Mesenteric fat pad (tissue), 1 donor: ENCODE measurements at places on chromosomes 5 and 9.

GRCh38 chr5:132471151-132471907 lies 19.2 kb downstream of the IRF1 start:
- peak; percentile 6 for DNase-seq

- DNase-seq, result no peak
These were observed 155.6 kb upstream of the VLDLR start for GRCh38 chr9:2465921-2466460.

GRCh38 chr9:29906065-29906464 lies 2332.8 kb upstream of the C9orf72 start:
- DNase-seq, result no peak

- no peak for DNase-seq
These were observed 61.7 kb downstream of the RFX3 start for GRCh38 chr9:3464033-3464638.

GRCh38 chr5:109630093-109630492 lies 59.6 kb upstream of the MAN2A1 start:
- DNase-seq, result no peak

- DNase-seq, result no peak
These were observed 460.7 kb upstream of the MEF2C start for GRCh38 chr5:89343666-89344065.

- peak; percentile 60 for DNase-seq
These were observed 258.6 kb downstream of the FSTL4 start for GRCh38 chr5:133353741-133354140.

DNA sequence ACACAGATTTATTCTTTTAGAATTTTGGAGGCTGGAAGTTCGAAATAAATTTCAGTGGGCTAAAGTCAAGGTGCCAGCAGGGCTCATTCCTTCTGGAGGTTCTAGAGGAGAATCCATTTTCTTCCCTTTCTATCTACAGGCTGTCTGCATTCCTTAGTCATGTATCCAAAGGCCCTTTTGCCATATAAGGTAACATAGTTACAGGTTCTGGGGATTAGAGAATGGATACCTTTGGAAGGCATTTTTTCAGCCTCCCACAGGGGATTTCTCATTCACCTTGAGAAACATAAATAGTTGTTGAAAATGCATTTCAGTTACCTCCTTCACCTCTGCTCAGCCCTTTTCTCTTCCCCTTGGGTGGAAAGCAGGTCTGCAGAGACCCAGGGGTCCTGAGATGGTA lies 280.0 kb upstream of the MAP3K1 start:
- DNase-seq, result no peak

DNA sequence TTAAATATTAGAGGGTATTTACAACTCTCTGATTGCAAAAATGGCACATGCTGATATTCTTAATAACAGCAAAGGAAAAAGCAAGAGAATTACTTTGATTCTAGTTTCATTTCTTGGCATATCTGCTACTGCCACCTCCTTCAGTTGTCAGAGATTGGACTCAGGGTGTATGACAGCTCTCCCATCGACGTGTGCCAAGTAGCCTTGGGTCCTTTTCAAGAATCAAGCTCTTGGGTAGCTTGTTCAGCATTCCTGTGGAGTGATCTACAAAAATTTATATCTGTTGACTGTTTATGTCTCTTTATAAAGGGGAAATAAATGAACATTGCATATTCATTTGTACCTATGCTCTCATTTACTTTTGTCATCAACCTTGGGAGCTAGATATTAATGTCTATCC lies 315.6 kb downstream of the PRR16 start:
- DNase-seq, result no peak

- no peak for DNase-seq
These were observed 14.0 kb downstream of the FAM240B start for GRCh38 chr9:38705917-38706316.

- no peak for DNase-seq
These were observed 89.8 kb upstream of the ELL2 start for GRCh38 chr5:96051401-96051830.

- DNase-seq, result no peak
These were observed 30.1 kb upstream of the TRIM32 start for GRCh38 chr9:116656977-116657376.

GRCh38 chr9:2181792-2182191 lies 166.6 kb downstream of the SMARCA2 start:
- DNase-seq, result no peak

- no peak for DNase-seq
These were observed 165.8 kb upstream of the CDH6 start for GRCh38 chr5:31027721-31028120.

- no peak for DNase-seq
These were observed 765 bp downstream of the MARCHF6 start for GRCh38 chr5:10354048-10354872.

DNA sequence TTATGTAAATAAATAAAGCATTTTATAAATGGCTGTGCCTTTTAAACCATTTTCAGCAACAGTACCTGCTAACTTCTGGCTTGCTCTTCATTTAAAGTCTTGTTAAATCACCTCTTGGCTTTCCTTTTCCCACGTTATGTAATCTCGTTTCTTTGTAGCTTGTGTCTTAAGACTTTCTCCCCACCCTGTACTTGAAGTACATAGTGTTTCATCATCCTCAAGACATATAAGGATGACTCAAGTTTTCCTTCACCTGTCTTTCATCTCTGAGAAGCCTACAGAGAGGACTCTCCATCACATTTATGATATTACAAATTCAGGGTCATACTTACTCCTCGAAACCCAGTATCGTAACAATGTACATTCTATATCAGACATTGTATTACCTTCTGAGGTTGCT lies 33.9 kb downstream of the PRELID2 start:
- DNase-seq, result no peak

- peak; percentile 95 for DNase-seq
These were observed 41.2 kb downstream of the SLC22A5 start for GRCh38 chr5:132410451-132411303.

DNA sequence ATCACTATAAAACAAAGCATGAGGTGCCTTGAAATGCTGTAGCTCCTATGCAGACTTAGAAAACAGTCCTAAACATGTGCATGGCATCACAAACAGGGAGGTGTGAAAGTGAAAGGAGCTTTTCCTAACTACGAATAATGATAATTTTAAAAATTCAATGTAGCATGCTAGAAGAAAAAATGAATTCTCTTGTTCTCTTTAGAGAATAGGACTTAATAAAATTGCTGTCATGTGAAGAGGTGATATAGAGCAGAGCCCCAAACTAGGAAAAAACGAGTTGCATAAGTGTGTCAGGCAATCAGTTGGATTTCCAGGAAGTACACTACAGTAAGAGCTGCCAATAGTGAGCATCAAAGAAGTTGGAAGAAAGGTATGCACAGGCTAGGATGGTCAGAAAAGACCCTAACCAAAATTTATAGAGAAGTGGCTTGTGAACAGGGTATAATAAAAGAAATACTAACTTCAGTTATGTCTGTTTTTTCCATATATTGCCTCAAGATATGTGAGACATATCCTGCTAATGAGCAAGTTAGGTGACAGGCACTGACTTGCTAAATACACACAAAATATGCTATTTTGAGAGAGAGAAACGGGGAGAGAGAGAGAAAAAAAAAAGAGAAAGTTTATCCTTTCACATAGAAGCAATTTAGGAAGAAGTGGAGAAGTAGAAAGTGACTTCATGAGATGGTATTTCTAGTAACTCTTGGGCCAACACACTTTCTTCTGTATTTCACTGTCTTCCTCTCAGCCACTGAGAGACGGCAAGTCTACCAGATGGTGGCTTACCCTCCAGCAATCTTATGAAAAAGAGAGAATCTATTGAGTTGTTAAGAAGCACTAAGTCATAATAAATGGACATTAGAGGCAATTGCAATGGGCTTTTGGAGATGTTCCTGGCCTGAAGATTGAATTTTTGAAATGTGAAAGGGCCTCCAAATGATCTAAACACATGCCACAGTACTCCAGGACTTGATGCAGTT lies 18.0 kb downstream of the ITGA2 start:
- DNase-seq, result no peak

- no peak for DNase-seq
These were observed 786 bp downstream of the PCDHB3 start for GRCh38 chr5:141101059-141101458.

DNA sequence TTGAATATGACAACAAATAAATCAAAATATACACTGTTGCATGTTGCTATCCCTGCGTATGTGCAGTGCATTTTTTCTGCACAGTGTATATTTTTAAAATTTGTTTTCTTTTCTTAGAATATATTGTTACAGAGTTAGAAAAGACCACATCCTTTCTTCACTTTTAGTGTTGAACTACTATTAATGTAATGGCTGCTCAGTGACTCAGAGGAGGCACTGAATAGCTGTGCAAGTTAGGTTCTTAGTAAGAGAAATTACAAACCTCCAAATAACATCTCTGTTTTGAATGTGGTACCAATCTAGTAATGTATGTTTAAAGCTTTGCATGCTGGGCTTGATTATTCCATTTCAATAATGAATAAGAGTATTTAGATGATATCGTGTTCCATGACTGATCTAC lies 208.9 kb upstream of the PRR16 start:
- no peak for DNase-seq

- DNase-seq, result no peak
These were observed 11.6 kb upstream of the WHRN start for GRCh38 chr9:114516913-114517312.

GRCh38 chr5:41219658-41220269 lies 6.4 kb upstream of the C6 start:
- no peak for DNase-seq

DNA sequence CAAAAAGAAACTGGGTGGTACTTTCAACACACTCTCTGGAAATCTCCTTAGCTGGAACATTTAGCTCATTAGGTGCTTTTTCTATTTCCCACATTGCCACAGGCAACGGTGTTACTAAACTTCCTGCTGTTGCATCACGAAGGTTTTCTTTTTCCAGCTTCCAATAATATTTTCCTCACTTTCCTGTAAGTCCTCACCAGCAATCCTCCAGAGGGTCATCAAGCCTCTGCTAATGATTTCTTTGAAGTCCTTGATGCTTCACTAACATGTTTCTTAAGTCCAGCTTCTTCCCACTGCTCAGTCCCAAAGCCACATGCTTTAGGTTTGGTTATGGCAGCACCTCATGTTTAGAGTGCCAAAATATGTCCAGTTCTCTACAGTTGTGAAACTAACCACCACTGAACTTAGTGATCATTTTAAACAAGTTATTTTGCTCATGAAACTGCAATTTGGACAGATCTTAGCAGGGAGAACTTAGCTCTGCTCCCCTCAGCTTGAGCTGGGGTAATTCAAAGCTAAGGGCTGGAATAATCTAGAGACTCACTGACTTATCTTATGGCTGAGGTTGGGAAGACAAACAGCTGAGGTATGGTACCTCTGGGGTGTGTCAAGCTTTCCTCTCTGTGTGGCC lies 39.9 kb upstream of the RETREG1 start:
- no peak for DNase-seq

- no peak for DNase-seq
These were observed 30.8 kb downstream of the RASEF start for GRCh38 chr9:83032065-83032625.

DNA sequence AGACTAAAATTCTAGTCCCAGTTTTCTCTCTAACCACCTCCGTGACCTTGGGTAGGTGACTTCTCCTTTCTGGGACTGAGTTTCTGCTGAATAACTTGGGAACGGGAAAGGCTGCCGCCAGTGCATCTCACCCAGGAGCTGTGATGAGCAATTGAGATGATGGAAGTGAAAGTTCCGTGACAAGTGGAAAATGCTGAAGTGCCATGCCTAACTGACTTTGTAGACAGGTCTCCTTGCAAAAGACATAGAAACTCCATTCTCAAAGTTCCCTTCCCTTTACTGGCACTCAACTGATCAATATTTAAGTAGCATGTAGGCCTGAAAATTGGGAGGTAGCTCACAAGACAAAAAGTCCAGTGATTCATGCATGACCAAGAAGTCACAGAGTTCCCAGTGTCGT lies 6.3 kb upstream of the ADAM19 start:
- DNase-seq, result no peak

DNA sequence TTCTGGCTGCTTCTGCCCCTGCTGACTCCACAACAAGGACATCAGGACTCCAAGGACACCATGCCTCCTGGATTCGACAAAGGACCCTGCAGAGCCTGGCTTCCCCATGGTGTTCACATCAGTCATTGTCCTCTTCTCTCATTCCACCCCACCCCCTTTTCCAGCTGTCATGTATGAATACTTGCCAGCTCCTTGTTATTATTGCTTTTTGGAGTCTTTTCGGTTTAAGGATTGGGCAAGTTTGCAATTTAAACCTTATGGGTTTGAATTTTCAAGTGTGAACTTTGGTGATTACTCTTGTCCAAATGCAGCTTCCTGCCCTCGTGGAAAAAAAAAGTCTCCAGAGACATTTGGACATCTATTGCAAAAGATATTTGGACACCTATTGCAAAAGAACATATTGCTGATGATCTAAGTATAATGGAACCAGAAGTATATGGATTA lies 14.2 kb upstream of the LVRN start:
- DNase-seq, result no peak

GRCh38 chr5:123142957-123143356 lies 53.9 kb downstream of the PRDM6 start:
- no peak for DNase-seq

GRCh38 chr5:848671-849111 lies 2.1 kb downstream of the ZDHHC11 start:
- DNase-seq, result peak; percentile 88

- no peak for DNase-seq
These were observed 314.7 kb downstream of the TLE1 start for GRCh38 chr9:81374459-81375186.

GRCh38 chr5:122050959-122051358 lies 27.1 kb downstream of the LOX start:
- no peak for DNase-seq

DNA sequence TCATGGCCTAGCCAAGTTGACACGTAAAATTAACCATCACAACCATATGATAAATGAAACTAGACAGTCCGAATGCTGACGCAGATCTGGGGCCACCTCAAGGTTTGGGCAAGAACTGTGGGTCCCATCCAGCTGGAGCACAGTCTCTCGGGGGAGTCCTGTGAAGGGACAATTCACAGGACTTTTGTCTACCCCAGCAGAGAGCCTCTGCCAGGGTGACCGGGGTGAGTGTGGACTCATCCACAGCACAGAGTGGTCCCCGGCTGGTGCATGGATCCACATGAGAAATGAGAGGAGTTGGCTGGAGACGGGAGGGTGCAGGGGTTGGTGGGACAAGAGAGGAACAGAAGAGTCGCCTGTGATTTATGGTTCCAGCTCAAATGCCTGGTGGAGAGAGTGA lies 17.7 kb upstream of the MED10 start:
- no peak for DNase-seq

- DNase-seq, result no peak
These were observed 14.2 kb downstream of the SLIT3 start for GRCh38 chr5:169286572-169287300.

DNA sequence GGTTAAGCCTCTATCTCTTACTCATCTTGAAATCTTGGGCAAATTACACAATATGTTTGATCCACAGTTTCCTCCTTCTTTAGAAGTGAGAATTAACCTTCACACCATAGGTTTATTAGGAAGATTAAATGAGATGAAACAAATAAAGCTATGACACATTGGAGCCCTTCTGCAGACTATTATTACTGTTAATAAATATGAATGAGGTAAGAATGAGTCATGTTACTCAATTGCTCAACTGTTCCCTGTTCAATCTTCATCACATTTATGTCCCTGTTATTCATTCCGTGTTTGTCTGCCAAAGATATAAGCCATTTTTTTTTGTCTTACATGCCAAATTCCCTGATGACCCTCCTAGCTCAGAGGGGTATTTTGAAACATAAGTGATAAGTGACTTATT lies 52.1 kb upstream of the PAPPA start:
- DNase-seq, result no peak

- no peak for DNase-seq
These were observed 26.3 kb downstream of the CNTFR start for GRCh38 chr9:34563262-34563661.
